ENCODE measurements at places on chromosomes 1 and 21.

- DNase-seq, result no peak
Measured at GRCh38 chr1:92567211-92567868, 80.6 kb upstream of the GFI1 start.

GRCh38 chr1:21307663-21308305 lies 17.5 kb upstream of the ECE1 start:
- no peak for DNase-seq

- no peak for DNase-seq
Measured at GRCh38 chr1:212596798-212597197, 11.8 kb upstream of the ATF3 start.

GRCh38 chr21:42144679-42145568 lies 73.8 kb downstream of the UMODL1 start:
- no peak for DNase-seq

DNA sequence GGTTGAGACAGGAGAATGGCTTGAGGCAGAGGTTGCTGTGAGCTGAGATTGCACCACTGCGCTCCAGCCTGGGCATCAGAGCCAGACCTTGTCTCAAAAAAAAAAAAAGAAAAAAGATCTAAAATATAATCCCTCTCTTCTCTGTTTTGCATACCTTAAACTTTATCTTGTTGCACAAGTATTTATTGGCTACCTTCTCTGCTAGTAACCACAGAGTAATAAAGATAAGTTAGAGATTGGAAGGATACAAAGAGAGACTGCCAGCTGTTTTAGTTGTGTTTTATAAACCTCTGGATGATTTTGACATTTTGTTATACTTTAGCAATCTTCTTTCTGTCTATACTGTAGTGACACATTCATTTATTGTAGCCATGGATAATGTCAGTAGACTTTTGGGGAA lies 27.7 kb downstream of the AGO3 start:
- no peak for DNase-seq

GRCh38 chr1:227888404-227889046 lies 59.2 kb downstream of the WNT9A start:
- DNase-seq, result peak; percentile 6

DNA sequence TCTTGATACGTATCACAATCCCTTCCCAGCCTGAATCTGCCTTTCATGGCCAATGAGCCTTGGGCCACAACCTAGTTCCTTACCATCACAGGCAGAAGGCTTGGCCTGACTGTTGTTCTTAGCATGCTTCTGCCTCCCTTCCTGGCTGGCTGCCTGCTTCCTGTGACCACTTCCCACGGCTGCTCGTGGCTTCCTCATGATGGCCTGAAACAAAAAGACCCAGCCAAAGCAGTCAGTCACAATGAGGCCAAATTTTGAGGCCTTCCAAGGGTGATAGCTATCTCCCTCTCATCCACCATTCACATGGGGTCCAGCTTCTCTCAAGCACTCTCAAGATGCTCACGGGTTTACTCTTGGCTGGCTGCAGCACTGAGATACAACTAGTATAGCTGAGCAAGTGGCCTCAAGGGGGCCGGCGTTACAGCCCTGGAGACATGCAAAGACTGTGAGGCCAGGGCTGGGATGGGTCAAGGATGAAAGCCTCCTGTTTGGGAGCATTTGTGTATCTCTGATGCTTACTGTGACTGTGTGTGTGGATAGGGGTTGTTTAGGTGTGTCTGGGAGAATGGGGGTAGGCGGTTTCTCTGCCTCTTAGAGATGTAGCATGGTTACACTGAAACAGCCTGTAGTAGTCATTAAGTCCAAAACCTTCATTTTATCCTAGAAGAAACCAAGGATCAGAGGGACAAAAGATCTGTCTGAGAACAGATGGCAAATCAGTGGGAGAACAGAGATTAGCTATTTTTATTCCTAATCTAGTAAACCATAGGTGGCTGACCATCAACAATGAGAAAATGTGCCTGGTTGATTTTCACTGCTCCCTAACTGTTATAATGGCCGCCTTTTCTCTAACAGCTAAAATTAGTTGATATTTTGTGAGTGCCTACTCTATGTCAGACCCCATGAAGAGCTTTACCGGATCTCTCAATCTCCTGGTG lies 5.4 kb upstream of the TOE1 start:
- DNase-seq, result no peak

DNA sequence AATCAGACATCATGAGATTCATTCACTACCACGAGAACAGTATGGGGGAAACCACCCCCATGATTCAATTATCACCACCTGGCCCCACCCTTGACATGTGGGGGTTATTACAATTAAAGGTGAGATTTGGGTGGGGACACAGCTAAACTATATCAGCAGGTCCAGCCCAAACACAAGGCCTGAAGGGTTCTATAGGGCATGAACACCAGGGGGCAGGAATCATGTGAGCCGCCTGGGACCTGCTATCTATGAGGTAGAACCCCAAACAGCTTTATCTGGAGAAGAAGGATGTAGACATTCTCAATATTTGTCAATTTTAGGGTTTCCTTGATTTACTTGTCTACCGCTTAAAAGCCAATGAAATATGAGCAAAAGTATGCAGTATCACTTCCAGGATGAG lies 294.9 kb upstream of the DEPDC1 start:
- DNase-seq, result no peak

DNA sequence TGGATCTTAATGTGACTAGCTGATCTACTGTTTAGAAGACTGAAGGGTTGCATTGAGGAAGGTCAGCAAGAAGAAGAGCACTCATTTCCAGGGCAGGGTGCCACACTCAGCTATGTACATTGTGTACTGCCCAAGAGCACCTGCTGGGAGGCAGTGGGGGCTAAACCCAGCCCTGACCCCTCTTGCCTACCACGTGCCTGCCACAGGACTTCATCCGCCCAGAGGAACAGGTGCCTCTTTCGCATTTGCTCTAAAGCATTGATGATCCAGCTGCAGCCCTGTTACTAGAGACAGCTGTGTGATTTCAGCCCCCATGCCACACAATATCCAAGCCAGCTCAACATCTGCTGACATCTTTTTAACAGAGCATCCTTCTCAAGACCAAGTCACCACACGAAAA lies 341.8 kb downstream of the LMX1A start:
- no peak for DNase-seq

DNA sequence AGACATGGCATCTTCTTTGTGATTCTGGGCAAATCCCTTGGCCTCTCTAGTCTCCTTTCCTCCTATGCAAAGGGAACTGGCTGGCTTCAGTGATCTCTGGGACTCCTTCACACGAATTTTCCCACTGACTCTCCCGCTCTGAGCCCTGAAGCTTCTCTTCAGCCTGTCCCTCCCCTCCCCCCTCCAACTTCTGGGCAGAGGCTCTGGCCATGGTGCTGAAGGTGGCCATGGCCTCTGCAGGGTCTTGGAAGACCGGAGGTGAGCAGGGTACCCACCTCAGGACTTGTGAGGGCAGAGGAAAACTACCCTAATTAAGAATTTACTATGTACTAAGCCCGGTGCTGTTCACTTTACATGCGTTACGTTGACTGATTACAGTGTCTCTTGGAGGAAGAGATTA lies 29.4 kb upstream of the POU3F1 start:
- DNase-seq, result no peak

- DNase-seq, result no peak
Measured at GRCh38 chr21:17491716-17492414, 21.0 kb upstream of the CXADR start.

- no peak for DNase-seq
Measured at GRCh38 chr1:1075148-1075935, 1.2 kb upstream of the RNF223 start.

DNA sequence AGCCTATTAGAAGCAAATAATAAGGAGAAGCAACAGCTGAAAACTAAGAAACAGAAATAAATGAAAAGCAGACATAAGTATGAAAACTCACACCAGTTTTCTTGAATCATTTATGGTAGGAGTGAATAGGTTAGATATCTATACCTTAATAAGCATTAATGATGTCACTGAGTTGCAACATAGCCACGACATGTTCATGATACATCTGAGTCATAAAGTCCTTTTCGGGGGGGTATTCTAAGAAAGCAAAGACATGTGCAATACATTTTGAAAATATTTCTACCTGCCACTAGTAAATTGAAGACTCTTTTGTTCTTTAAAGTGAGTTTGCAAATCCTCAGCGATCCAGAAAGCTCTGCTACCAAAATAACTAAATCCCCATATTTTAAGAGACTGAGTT lies 7.2 kb downstream of the CD34 start:
- DNase-seq, result no peak

- DNase-seq, result no peak
Measured at GRCh38 chr1:204935155-204935554, 64.5 kb downstream of the NFASC start.

DNA sequence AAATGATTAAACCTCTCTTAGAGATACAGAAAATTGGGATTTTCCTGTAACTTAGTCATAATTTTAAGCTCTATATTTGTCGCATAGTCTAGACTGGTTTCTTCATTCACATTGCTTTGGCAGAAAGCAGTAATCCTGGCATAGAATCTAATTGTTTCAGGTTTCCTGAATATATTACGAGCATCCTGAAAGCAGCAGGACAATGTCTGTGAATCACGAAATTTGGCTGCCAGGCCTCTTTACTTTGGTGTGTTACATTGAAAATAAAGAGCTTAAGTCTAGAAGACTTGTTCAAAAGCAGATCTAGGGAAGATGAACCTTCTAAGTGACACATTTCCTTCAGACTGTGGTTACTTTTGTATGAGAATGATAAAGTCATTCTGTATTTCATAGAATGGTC lies 72.2 kb downstream of the TDRD5 start:
- no peak for DNase-seq

DNA sequence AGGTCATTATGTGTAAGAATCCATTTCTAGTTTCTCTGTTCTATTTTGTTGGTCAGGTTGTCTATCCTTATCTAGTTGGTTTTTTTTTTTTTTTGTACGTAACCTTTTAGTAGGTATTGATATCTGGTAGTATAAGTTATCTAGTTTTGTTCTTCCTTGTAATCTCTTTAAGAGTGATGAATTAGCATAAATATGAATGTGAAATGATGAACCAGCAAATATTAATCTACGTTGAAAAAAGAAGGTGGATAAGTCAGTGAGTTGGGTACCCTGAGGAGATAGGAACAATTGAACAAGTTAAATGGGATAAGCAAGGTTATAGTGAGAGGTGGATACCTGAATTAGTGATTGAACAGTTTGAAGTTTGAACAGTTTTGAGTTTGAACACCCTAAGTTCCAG lies 33.9 kb downstream of the TTC3 start:
- no peak for DNase-seq

DNA sequence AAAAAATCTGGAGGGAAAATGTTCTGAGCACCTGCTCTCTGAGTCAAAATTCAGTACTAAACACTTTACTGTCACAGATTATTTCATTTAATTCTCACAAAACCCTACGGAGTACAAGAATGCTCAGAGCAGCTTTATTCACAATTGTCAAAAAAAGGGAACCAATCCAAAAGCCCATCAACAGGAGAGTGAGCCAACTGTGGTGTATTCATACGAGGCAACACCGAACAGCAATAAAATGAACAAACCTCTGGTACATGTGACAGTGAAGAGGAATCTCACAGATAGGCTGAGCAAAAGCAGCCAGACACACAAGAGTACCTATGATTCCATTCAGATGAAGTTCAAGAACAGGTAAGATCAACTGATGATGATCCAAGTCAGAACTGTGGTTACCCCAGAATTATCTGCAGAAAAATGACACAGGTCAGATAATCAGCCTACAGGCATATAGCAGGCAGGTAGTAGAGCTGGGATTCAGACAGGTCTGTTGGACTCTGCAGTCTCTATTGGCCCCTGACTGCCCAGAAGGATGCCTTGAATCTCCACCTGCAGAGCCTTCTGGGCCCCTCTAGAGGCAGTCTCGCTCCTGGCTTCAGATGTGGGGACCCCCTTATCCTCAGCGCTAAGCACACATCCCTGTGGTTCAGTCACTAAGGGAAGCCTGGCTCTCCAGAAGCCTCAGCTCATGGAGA lies 19.2 kb downstream of the SLC9A1 start:
- no peak for DNase-seq

DNA sequence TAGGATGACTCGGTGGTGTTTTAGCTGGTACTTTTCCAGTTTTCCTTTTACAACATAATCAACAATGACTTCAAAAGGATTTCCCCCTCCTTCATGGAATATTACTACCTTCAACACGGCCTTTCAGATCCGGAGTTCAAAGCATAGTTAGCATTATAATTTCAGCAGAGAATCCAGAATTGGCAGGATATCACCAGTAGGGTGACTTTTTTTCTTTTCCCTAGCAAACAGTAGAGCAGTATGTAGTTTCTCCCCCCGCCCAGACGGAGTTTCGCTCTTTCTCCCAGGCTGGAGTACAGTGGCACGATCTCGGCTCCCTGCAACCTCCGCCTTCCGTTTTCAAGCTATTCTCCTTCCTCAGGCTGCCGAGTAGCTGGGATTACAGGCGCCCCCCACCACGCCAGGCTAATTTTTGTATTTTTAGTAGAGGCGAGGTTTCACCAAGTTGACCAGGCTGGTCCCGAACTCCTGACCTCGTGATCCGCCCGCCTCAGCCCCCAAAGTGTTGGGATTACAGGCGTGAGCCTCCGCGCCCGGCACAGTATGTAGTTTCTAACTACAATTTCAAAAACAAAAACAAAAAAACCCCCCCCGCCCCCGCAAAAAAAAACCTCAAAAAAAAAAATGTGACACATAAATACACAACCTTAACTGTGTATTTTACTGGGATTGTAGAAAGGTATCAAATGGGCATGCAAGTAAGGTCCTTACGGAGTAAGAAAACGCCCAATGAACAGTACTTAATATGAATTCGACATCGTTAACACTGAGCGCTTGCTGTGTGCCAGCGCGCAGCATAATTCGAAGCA lies 1.5 kb upstream of the COX20 start:
- DNase-seq, result peak; percentile 15

DNA sequence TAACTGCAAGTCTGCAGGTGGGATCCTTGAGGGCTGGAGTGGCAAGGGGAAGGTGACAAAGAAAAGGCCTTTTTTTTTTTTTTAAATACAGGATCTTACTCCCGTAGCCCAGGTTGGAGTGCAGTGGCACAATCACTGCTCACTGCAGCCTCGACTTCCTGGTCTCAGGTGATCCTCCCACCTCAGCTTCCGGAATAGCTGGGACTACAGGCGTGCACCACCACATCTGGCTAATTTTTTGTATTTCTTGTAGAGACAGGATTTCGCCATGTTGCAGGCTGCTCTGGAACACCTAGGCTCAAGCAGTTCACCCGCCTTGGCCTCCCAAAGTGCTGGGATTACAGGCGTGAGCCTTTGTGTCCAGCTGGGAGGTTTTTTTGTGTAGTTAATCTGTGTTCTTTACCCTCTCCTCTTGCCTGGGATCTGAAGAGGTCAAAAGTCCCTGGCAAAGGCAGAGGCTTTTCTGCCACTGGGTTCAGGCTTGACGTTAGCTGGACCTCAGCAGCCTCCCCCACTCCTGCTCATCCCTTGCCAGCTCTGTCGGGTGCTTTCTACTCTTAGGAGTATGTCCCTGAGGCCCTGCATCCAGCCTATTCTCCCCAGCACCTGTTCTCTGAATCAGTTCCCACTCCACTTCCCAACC lies 5.2 kb downstream of the IL6R start:
- DNase-seq, result no peak

DNA sequence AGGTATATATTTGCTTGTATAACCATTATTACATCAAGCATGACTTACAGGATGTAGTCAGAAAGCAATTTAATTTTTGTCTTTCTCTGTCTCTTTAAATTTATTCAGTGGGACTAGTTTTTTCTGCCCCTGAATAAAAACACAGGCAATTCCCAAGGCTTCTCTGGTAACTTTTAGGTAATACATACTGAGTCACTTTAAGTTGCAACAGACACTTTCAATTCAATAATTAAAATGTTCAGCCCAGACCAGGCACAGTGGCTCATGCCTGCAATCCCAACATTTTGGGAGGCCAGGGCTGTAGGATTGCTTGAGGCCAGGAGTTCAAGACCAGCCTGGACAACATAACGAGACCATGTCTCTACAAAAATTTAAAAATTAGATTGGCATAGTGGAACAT lies 12.3 kb downstream of the SLC44A3 start:
- DNase-seq, result no peak

All from activated CD4-positive, alpha-beta T cell treated with anti-CD3 and anti-CD28 coated beads for 1 hour (primary cell).